Fibroblast of mammary gland (primary cell): ENCODE measurements at places on chromosomes 16 and 17.

DNA sequence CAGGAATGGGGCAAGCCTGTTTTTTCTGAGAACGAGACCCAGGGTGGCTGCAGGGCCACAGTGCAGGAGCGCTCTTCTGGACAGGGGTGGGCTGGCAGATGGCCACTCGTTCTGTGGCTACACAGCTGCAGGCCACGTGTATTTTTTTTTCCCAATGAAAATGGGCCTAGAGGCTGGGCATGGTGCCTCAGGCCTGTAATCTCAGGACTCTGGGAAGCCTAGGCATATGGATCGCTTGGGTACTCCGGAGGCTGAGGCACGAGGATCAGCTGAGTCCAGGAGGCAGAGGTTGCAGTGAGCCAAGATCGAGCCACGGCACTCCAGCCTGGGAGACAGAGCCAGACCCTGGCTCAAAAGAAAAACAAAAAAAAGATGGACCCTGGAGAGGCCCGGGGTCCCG is 6.8 kb downstream of the UNKL start:
- peak; percentile 64 for DNase-seq

DNA sequence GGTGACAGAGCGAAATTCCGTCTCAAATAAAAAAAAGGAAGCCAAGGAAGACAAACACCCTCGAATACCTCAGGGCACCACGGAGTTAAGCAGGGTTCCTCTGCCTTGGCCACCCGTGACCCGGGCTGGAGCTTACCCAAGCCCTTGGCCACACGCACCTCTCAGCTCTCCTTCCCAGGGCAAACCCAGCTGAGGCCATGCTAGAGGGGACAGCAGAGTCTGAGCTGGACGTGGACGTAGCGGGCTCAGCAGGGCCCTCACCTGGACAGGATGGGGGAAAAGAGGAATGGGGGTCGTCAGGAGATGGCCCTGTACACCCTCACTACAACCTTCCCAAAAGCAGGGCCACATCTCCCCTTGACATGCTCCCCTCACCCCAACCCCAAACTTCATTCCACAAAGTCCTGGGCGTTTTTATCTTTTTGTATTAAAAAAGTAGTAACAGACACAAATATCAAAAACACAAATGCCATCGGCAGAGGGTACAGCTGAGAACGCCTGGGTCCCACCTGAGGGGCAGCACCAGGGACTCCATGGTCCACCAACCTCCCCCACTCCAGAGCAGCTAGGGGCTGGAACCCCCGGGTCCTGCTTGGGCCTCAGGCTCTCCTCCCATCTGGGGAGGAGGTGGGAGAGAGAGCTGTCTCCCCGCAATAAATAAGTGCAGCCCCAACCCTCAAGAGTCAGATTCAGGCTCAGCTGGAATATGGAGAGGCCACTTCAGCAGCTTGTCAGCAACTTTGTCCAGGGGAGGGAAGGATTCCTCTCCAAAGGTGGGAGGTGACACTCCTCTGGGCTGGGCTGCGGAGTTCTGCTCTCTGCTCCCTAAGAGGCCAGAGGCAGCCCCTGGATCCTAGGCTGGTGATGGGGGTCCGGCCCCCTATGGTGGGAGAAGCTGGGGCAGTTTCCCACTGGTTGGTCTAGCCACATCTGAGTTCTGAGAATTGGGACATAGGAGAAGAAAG is 11.9 kb downstream of the PER1 start:
- DNase-seq = no peak

GRCh38 chr17:28891201-28891600 is 6.3 kb downstream of the FLOT2 start:
- no peak for DNase-seq

DNA sequence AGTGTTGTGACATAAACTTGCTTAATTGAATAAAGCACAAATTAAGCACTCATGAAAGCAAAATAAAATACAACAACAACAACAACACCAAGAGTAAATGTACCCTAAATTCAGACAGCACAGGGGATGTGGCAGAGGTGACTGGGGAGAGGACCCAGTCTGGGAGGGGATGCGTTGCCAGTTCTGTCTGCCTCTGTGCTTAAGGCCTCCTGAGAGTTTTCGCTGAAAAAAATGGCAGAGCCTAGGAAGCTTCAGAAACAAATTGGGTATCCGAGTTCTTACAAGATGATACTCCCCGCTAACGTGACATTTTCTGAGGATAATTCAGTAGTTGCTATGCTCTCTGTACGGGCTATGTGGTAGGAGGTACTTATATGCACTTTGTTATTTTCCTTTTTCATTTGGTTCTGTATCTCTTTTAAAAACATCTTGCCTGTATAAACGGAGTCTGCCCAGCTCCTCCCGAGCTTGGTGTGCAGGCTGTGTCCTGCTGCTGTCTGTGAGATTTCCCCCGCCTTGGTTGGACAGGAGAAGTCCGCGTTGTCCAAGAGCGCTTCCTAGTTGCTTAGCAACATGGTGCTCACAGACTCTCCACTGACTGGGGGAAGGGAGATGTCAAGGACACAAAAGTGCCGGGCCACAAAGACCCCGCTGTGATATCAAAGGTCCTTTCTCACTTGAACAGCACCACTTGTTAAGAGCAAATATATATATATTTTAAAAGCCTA is 134.2 kb upstream of the CPHXL start:
- DNase-seq = peak; percentile 21

GRCh38 chr17:69908626-69909368 is 166.2 kb upstream of the KCNJ16 start:
- no peak for DNase-seq

DNA sequence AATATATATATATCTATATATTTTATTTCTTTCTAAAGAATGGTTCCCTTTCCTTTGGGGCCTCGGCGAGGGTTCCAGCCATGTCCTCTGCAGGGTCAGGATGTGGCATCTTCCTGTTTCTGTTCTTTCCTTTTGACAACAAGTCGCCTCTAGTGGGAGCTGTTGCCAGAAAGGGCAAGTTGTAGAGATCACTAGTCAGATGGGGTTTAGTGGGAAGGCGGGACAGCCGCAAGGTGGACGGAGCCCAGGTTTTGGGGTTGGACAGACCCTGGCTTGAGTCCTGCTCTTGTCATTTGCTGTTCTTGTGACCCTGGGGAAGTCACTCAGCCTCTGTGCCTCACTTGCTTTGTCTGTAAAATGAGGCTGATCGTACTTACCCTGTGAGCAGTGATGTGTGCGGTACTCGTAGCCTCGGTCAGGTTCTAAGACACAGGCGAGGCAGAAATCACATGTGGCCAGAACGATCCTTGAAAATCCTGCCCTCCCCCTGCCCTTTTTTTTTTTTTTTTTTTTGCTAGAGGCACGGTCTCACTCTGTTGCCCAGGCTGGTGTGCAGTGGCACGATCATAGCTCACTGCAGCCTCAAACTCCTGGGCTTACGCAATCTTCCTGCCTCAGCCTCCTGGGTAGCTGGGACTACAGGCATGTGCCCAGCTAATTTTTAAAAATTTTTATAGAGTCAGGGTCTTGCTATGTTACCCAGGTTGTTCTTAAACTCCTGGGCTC is 80.1 kb downstream of the ABCC6 start:
- no peak for DNase-seq

- no peak for DNase-seq
Observed at GRCh38 chr16:87246269-87247065, 70.7 kb downstream of the C16orf95 start.

- DNase-seq = peak; percentile 80
Observed at GRCh38 chr17:41919165-41919817, 540 bp upstream of the ACLY start.

DNA sequence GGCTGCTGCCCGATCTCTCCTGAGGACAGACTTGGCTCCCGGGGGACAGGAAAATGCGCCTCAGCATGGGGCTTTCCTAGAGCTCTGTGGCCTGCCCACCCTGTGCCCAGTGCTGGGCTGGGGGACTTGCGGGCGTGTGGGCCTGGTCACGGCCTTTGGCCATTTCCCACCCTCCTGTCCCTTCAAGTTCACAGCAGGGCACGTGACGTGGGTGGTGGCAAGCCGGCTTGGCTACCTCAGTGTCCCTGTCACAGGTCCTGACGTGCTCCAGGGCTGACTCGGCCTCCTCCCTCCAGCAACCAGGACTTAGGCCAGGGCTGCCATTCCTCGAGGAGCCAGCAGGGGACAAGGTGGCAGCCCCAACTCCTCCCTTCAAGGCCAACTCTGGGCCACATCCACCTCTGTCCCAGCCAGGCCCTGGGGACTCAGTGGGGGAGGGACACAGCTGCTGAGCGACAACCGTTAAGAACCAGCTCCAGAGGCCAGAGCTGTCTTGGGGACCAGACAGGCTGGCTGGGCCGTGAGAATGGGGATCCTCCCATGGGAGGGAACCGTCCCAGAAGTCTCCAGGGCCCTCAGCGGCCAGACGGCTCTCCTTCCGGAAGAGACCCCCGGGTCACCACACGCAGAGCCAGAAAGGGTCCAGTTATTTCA is 981 bp upstream of the UNC13D start:
- peak; percentile 61 for DNase-seq

GRCh38 chr17:3679531-3680126 is 11.0 kb downstream of the EMC6 start:
- no peak for DNase-seq

DNA sequence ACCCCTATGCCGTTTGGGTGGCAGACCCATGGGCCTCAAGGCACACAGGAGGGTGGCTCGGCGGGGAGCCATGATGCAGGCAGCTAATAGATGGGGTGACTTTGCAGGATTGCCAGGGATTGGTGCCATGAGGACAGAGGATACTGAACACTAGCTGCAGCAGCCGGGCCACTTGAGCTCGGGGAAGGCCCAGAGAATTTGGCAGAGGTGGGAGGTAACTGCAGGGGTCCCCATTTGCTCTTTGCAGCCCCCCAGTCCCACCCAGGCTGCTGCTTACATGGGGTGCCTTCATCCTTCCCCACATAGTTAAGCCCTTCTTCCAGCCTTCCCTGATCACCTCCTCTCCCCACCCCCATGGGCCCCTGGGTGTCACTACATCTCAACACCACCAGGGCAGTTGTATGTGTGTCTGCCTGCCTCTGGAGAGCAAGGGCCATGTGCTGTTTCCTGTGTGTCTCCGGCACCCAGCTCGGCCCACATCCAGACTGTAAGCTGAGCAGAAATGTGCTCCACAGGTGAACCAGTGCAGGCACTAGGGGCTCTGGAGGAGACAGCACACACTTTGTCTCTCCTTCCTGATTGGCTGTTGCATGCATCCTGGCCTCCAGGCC is 52.0 kb downstream of the SREBF1 start:
- no peak for DNase-seq

DNA sequence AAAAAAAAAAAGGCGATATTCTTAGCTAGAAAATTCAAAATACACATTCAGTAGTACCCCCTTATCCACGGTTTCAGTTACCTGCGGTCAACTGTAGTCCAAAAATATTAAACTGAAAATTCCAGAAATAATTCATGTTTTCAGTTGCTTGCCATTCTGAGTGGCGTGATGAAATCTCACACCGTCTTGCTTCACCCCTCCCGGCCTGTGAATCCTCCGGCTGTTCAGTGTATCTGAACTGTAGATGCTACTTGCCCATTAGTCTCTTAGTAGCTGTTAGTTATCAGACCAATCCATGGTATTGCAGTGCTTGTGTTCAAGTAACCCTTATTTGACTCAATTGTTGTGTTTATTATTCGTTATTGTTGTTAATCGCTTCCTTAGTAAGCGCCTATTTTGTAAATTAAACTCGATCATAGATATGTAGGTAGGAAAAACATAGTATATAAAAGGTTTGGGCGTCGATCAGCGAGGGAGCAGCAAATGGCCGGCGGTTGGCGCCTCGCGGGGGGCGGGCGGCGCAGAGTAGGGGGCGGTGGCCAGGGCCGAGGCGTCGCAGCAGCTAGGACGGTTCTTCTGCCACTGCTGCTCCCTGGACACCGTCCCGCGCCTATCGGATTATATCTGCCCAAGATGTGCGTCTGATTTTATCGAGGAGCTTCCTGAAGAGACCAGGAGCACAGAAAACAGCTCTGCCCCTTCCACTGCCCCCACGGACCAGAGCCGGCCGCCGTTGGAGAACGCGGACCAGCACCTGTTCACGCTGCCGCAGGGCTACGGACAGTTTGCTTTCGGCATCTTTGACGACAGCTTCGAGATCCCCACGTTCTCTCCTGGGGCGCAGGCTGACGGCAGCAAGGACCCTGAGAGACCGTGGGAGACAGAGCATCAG is 39.8 kb upstream of the AKAP1 start:
- no peak for DNase-seq

DNA sequence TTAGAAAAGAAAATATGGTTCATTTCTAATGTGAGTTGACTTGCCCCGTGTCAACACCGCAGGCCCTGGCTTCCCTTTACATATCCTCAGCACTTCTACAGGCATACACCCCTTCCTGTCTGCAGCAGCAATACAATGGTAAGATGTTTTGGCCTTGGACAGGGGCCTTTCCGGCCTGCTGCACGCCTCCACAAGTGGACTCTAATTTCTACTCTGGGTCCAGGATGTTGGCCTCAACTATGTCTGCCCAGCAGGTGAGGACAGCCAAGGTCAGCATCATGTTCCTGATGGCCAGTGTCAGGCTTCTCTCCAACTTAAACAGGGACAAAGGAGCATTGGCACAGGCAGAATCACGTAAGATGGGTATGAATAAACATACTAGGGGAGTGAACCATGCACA is 11.0 kb downstream of the C17orf67 start:
- DNase-seq = no peak

GRCh38 chr17:78929908-78930775 is 5.0 kb upstream of the TIMP2 start:
- no peak for DNase-seq

DNA sequence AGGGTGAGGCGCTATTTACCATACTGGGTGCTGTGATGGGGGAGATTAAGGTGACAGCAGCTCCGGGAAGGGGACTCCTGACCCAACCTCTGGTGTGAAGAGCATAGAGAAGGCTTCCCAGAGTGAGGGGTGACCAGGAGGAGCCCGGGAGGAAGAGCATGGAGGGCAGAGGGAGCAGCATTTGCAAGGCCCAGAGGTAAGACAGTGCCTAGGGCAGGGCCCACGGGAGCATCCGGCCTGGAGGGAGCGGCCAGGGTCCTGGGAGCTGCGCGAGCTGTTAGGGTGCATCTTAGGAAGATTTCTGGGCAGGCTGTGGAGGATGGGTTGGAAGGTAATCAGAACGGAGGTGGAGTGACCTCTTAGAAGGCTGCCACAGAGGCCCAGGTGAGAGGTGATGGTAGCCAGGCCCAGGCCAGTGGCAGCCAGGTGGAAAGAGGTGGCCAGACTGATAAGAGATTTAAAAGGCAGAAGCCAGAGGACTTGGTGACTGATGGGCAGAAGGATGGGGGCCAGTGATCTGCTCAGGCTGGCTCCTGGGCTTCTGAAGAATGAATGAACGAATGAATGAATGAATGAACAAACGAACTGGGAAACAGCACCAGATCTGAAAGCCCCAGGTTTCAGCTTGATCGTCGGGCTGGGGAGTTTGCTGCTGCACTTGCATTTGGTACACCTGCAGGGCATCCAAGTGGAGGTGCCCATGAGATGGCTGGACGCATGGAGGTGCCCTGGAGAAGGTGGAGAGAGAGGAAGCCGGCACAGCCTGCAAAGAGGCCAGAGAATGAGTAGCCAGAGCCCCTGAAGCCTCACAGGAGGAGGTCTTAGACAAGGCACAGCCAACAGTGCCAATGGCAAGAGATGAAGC is 13.0 kb upstream of the TMEM92 start:
- no peak for DNase-seq
